Stimulated activated CD4-positive, alpha-beta T cell treated with anti-CD3 and anti-CD28 coated beads, Interleukin-1b, Interleukin-23, amount 100 ng/mL, for 1 hour (primary cell): ENCODE measurements at places on chromosomes 12 and 14.
A peak's percentile ranks its signal among the peaks of the same experiment; 100 is the strongest.

DNA sequence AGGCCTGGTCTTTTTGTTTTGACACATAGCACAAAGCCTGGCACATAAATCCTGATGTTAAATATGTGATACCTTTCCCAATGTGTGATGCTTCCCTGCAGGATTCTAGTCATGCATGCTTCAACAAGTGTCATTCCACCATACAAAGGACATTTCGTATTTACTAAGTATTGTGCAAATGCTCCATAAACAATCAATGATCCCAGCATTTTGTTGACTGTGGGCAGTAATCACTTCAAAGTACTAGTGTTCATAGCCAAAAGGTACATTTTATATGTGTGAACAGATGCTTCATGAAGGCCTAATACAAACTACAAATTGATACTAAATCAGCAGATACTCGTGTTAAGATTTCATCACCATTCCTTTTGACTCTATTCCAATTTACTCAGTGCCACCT, 4.4 kb downstream of the CCNB1IP1 start:
- no peak for DNase-seq

DNA sequence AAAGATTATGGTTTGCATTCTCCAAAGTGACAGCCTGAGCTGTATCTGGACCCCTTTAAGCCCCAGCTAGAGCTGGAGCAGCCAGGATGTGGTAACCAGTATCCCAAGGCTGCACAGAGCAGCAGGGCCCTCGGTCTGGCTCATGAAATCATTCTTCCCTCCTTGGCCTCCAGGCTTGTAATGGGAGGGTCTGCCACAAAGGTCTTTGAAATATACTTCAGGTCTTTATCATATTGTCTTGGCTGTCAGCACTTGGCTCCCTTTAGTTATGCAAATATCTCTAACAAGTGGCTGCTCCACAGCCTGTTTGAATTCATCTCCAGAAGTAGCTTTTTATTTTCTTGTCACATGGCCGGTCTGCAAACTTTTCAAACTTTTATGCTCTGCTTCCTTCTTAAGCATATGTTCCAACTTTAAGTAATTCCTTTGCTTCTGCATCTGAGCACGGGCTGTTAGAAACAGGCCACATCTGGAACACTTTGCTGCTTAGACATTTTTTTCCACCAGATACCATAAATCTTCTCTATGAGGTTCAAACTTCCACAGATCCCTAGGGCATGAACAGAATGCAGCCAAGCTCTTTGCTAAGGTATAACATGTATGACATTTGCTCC, 663.4 kb upstream of the MIS18BP1 start:
- DNase-seq: no peak

GRCh38 chr14:92575061-92575747, 61.6 kb downstream of the RIN3 start:
- no peak for DNase-seq

- peak; percentile 12 for DNase-seq
These were observed 511 bp downstream of the ANO6 start for GRCh38 chr12:45216230-45216982.

- no peak for DNase-seq
These were observed 41.2 kb upstream of the C12orf75 start for GRCh38 chr12:105289114-105289904.

DNA sequence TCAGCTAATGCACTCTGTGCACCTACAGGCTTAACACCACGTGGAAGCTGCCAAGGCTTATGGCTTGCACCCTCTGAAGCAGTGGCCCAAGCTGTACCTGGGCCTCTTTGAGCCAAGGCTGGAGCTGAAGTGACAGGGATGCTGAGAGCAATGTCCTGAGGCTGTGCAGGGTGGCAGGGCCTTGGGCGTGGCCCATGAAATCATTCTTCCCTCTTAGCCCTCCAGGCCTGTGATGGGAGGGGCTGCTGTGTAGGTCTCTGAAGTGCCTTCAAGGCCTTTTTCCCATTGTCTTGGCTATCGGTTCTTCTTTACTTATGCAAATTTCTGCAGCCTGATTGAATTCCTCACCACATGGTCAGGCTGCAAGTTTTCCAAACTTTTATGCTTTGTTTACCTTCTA, 47.4 kb upstream of the TMTC1 start:
- no peak for DNase-seq

DNA sequence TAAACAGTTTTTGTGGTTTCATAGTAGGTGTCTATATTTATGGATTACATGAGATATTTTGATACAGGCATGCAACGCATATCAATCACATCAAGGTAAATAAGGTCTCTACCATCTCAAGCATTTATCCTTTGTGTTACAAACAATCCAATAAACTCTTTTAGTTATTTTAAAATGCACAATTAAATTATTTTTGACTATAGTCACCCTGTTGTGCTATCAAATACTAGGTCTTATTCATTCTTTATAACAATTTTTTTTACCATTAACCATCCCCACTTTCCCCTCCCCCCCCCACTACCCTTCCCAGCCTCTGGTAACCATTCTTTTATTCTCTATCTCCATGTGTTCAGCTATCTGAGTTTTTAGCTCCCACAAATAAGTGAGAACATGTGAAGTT, 175.7 kb upstream of the FBXO33 start:
- DNase-seq: no peak

DNA sequence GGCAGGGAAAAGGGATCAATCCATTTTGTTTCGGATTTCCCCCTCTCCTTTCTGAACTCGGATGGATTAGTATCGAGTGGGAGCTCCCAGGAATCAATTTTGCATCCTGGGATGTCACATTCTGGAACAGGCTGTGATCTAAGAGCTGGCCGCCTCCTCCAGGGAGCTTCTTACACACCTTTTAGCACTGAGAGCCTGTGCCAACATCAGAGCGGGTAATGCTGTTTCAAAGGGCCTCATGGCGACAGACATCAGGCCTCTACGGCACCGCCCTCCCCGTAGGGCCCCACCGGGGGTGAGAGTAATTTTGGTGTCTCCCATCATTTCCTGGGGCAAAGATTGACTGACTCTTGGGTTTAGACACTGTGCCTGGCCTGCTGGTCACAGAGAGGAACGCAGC, 2.7 kb downstream of the GALNT9 start:
- no peak for DNase-seq

DNA sequence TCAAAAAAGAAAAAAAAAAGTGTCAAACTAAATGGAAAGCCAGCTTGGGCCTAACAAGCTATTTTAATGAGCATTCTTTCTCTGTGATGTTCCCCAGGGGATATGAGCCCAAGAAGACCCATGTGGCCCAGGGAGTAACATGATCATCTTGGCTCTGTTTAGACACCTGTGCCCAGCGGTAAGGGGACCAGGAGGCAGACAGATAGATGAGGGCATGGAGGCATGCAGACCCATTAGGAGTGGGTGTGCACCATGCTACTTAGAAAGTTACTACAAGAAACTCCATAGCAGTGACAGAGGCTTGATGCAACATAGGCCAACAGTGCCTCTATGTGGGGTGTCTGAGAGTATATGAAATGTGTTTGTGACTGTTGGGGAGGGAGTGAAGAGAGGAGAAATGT, 3.1 kb upstream of the CREBL2 start:
- no peak for DNase-seq

GRCh38 chr14:27672047-27672446, 1074.2 kb upstream of the NOVA1 start:
- no peak for DNase-seq

DNA sequence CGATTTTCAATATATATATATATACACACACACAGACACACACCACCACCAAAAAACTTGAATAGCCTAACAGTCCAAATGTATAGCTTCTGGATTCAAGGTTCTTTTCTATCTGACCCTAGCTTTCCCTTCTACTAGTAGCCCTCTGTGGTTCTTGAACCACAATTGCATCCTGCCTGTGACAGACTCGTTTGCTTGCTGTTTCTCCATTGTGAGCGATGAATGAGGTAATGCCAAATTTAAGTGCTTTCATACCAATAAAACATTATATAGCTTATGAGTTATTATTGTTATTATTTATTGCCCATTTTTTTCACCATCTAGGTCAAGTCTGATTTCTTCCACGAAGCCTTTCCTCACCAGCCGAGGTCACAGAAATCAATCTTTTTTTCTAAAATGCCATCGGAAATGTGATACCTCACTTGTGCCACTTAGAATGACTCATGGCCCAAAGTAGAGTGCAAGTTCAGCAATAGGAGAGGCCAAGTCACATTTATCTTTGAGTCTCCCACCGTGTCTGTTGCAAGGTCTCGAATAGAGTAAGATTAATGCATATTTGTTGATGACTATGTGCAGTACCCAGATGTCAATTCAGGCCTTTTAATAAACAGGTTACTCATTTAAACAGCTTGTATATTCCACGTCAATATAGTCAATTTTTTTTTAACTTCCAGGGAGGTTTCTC, 1015.8 kb upstream of the SEL1L start:
- no peak for DNase-seq

GRCh38 chr12:127121494-127122084, 1145.4 kb upstream of the TMEM132C start:
- no peak for DNase-seq

GRCh38 chr12:6085841-6086240, 38.6 kb downstream of the VWF start:
- no peak for DNase-seq

- no peak for DNase-seq
These were observed 2.3 kb downstream of the GLI1 start for GRCh38 chr12:57461917-57462250.

DNA sequence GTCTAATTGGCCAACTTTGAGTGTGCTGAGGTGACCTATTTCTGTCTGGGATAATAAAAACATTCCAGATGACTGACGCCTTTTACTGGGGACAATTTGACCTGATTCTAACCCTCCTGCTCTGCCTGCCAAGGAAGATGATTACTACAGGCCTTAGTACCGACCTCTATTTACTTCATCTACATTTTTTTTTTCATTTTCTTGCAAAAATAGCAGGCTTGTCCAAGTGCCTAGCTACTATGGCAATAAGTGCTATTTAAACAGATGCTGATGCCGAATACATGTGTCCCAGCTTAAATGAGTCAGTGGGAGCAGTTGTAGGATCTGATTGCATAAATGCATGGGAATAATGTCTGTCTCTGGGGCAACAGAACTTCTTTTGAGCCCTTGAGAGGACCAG, 254.3 kb downstream of the RGS6 start:
- no peak for DNase-seq

- no peak for DNase-seq
These were observed 2.0 kb downstream of the OS9 start for GRCh38 chr12:57695770-57696432.

DNA sequence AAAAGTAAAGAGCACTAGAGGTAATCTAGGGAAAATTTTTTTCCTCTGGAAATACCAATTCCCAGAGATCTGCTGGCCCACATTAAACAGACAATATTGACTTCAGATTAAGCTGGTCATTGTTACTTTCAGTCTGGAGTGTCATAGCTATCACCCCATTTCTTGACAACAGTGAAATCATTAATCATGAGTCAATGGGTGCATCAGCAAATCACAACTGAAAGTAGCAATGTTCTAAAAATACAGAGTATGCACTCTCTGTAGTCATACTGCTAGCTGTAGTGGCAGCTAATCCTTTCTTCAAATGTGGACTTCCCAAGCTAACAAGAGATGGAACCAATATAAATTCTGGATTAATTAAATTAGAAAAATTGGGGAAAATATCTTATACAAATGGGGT, 129.9 kb downstream of the CPNE8 start:
- no peak for DNase-seq

DNA sequence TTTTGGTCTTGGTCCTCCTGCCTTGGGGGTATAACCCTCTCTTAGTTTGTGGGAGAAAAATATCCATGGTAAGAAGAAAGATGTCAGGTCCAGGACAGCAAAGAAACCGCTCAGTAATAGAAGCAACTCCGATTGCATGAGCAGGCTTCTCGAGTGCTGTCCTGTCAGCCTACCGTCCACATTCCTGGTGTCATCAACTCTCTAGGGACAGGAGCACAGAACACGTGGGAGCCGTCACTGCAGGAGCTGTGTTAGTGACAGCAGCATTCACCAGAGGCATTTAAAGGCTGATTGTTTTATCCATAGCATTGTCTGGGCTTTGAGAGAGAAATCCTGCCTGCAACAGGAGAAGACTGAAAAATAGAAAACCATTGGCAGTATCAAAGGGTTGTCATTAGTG, 244.2 kb downstream of the CACNA1C start:
- DNase-seq: no peak

DNA sequence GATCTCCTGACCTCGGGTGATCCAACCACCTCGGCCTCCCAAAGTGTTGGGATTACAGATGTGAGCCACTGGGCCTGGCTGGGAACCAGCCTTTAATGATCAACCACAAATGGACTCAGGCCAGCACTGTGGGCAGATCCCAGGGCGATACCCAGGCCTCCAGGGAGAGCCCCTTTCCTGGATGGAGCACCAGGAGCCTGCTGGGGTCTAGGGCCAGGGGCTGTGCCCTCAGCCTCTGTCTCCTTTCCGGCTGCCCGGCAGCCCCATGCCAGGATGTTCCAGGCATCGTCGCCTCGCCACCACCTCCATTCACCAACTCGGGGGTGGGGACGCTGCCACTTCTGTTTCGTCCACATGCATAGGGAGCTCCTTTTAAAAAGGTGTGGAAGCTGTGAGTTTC, 2.3 kb downstream of the ADGRD1 start:
- no peak for DNase-seq

DNA sequence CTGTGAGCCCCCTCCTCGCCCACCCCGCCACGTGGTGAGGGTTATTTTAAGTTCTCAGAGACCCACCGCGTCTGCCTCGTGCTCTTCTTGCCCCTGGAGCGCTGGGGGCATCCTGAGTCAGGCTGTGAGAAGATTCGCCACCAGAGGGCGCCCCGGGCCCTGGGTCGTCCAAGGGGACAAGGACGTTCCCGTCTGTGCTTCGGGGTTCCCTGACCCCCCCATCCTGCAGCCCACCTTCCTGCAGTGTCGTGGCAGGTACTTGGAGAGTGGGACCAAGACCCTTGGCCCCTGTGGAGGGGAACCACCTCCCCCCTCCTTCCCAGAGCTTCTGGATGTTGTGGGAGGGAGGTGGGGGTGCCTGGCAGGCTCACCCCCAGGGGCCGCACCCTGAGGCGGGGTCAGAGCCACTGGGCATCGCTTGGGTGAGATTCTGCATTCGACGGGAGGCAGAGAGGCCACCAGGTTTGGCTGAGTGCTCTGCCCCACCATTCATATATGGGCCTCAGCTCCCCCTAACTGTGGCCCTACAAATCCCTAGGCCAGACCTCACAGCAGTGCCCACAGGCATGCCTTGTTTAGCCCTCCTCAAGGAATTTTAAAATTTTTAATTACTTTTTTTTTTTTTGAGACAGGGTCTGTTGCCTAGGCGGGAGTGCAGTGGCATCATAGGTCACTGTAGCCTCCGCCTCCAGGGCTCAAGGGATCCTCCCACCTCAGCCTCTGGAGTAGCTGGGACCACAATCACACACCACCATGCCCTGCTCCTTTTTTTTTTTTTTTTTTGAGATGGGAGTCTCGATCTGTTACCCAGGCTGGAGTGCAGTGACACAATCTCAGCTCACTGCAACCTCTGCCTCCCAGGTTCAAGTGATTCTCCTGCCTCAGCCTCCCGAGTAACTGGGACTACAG, 17.0 kb downstream of the RHOF start:
- DNase-seq: peak; percentile 83

- DNase-seq: no peak
These were observed 18.8 kb downstream of the GNG2 start for GRCh38 chr14:51879170-51879569.
